ENCODE measurements at places on chromosomes 3 and 15.

DNA sequence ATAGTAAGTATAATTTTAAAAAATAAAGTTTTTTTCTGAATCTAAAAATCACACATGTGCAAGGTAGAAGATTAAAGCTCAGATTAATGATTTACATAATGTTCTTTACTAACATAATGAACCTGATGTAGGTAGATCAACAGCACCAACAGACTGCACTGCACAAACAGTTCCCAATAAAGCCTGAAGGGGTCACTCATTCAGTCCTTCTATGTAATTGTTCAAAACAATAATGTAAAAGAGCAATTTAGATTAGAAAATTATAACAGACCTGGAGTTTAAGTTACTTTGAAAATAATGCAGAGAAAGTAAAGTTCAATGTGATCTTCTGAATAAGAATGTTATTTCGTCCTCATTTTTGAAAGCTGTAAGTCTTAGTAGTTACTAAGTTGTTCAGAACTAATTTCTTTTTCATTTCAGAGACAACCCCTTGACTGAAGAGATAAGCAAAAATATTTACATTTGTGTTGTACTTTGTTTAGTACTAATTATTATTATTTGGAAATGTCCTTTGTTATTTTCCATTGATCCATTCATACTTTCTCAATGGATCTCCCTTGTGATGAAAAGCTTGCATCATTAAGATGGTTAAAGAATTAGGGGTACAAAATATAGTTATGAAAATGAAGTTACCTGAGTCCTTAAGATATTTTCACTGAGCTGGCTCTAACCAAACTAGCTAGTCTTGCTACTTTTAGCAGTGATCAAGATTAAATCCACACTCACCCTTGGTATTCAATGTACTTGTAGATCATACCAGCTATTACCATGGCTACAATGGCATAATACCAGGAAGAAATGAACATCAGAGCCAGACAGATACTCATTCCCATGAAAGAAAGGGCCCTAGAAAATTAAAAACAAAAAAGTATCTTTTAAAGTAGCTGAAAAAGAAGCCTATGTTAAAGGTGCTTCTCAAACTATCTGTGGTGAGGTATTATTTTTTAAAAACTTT lies 16.8 kb downstream of the EMC4 start:
- peak; percentile 25 for DNase-seq

- DNase-seq: no peak
Measured at GRCh38 chr3:190169877-190170276, 49.2 kb upstream of the P3H2 start.

DNA sequence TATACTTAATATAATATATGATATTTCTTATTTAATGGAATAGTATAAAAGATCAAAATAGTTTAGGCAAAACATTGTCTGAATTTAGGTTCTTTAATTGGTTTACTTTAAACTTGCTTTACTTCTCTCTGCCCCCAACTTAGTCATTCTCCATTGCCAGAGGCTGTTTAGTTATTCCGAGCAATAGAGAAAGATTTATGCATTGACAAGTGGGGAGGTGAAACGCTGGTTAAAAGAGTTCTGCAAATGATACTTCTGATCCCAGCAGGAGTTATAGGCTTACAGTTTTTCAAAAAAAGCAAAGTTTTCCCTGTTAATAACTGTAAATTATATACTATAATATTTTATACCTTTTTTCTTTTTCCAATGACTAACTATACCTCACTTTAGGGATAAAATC lies 145.4 kb downstream of the EPHA3 start:
- DNase-seq: no peak

DNA sequence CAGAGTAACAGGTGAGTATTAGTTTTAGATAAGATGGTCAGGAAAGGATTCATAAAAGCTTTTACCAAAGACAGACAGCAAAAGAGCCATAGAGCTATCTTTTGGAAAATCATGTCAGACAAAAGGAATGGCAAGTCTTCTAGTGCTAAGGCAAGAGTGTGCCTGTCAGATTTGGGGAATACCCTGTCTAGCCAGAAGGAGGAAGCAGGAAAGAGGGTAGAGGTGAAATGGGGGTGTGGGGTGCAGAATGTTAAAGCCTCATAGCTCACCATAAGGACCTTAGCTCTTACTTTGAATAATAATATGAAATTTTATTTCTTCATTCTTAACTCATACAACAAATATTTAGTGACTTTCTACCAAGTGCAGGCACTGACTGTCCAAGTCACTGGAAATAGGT lies 512.1 kb upstream of the ROBO2 start:
- no peak for DNase-seq

DNA sequence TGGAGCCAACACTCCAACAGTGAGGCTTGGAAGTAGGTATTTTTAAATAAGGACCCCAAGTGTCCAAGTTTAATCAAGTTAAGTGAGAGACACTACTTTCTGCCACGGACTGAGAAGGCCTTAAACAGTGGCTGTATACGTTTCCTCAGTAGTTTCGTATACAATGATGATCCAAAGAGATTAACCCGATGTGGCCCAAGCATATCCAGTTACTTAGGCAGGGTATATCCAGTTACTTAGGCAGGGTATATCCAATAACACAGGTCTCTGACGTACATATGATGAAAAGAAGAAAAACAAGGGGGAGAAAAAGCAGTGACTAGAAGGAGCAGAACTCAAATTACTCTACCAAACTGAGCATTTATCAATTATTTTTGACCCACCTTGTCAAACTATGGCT lies 591.4 kb downstream of the FOXP1 start:
- DNase-seq: no peak

- no peak for DNase-seq
Measured at GRCh38 chr3:124837730-124838186, 49.4 kb downstream of the ITGB5 start.

GRCh38 chr3:141793476-141794260 lies 30.5 kb downstream of the GRK7 start:
- DNase-seq: no peak

- DNase-seq: no peak
Measured at GRCh38 chr3:150786791-150787190, 23.8 kb upstream of the SIAH2 start.

- no peak for DNase-seq
Measured at GRCh38 chr3:39398700-39399099, 7.8 kb upstream of the RPSA start.

- DNase-seq: no peak
Measured at GRCh38 chr3:61882253-61882652, 320.9 kb downstream of the PTPRG start.

DNA sequence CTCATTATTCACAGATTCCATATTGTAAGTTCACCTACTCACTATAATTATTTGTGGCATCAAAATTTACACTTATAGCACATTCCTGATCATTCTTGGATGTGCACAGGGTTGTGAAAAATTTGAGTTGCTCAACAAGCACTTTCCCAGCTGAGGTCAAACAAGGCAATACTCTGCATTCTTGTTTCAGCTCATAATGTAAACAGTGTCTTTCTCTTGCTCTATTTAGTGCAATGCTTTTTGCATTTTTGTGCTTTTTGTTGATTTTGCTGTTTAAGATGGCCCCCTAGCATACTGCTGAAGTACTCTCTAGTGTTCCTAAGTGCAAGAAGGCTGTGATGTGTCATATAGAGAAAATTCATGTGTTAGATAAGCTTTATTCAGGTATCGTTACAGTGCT lies 66.7 kb upstream of the TNIK start:
- no peak for DNase-seq

GRCh38 chr3:161020256-161020655 lies 84.9 kb downstream of the B3GALNT1 start:
- DNase-seq: no peak

- no peak for DNase-seq
Measured at GRCh38 chr3:17052363-17052762, 167.6 kb downstream of the PLCL2 start.

GRCh38 chr15:59649603-59650002 lies 7.7 kb downstream of the GTF2A2 start:
- no peak for DNase-seq

DNA sequence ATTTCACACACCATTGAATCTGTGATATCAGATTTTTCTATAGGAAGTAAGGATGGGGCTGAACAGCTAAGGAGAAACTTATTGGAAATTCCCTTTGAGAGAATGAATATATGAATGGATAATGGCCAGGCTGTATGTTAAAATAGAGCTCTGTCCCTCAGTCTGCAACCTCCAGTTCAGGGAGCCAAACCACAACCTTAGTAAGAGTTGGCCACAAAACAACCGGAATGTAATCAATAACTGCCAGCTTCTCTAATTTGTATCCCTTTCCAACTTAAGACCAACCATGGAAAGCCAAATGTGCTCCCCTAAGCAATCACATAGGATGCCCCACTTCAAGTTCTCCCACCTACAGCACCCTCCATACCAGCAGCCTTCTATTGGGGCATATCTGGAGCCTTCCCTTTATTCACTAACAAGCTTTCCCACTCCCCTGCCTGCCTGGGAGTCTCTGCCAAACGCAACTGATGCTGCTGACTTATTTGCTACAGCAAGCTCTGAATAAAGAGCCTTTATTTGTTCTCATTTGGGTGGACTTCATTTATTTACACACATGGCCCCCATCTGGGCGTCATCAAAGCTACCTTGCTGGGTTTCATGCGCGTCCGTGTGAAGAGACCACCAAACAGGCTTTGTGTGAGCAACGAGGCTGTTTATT lies 75.4 kb upstream of the LARS2 start:
- DNase-seq: no peak

GRCh38 chr15:66229790-66230465 lies 23.6 kb downstream of the MEGF11 start:
- no peak for DNase-seq

DNA sequence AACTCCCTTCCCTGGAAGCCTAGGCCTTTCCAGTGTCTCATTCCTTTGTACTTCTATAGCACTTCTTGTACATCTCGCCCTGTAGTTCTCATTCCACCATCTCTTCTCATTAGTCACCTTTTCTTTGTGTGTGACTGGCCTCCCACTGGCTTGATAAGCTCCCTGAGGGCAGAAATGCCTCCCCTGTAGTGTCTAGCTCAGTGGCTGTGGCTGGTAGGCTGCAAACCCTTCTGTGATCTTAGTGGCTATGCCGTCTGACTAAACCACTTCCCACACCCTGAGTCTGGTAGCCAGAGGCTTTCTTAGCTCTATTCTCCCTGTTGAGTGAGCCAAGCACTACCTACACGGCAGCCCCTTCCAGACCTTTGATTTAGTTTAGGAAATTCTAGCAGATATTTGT lies 24.4 kb upstream of the TNFAIP8L3 start:
- no peak for DNase-seq

- no peak for DNase-seq
Measured at GRCh38 chr3:49534581-49535441, 19.5 kb upstream of the BSN start.

- no peak for DNase-seq
Measured at GRCh38 chr15:39887832-39888231, 32.2 kb downstream of the GPR176 start.

GRCh38 chr15:96716478-96716877 lies 386.0 kb downstream of the NR2F2 start:
- no peak for DNase-seq

DNA sequence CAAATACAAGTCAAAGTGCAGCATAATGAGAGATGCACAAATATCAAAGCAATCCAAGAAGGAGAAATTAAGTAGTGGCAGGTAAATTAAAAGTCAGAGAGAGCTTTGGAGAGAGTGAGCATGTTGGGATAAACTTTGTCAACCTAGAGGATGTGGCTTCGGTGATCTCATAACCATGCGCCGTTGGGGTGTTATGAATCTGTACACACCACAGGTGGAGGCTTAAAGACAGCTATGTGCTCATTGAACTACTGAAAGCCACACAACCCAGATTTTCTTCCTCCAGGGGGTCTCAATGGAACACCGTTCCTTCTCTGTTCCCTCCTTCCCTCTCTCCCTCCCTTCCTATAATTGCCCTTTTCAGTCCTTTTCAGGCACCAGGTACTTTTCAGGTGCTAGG lies 52.0 kb downstream of the SUCNR1 start:
- peak; percentile 57 for DNase-seq

- no peak for DNase-seq
Measured at GRCh38 chr15:33467816-33468163, 157.0 kb downstream of the RYR3 start.

DNA sequence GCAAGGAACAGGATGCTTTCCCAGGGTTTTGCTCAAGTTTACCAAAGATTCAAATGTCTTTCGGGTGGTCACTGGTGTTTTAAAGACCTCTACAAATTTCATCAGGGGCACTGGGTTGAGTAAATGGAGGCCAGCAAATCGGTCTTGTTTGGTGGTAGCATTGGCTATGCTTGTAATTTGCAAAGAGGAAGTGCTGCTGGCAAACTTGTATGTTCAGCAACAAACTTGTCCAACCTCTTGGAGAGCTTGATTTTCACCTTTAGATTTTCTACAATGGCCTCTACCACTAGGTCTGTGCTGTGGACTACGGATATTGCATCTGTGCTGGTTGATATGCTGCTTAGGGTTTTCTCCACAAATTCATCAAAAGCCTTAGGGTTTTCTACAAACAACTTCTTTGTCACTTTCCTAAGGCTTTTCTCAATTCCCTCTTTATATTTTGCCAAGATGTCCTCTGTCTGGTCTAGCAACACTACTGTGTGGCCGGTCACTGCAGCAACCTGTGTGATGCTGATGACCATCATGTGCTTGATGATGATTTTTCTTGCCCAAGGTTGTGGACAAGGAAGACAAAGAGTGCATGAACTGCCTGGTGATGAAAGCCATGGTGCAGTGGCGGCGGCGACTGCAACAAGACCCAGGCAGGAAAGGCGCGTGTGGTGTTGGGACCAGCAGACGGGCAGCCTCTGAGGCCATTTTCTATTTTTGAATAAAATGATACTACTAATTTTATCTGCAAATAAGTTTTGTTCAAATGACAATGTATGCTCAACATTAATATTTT lies 50.8 kb downstream of the RFX7 start:
- no peak for DNase-seq

- DNase-seq: no peak
Measured at GRCh38 chr3:127684871-127685707, 12.3 kb downstream of the ABTB1 start.

DNA sequence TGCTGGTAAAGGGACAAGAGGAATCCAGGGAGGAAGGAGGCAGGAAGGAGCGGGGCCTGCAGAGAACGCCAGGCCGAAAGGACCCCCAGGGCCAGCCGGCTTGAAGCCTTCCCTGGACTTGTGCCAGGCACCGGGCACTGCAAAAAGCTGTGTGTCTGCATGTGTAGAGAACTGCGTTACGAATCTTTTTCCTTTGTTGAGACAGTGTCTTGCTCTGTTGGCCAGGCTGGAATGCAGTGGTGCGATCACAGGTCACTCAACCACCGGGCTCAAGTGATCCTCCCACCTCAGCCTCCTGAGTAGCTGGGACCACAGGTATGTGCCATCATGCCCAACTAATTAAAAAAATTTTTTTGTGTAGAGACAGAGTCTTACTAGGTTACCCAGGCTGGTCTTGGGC lies 17.0 kb upstream of the MUC4 start:
- no peak for DNase-seq

GRCh38 chr3:53229606-53230005 lies 26.2 kb downstream of the TKT start:
- DNase-seq: no peak

GRCh38 chr3:151445273-151446001 lies 15.4 kb downstream of the IGSF10 start:
- no peak for DNase-seq

GRCh38 chr3:168162172-168162571 lies 66.4 kb upstream of the GOLIM4 start:
- no peak for DNase-seq

GRCh38 chr3:171948674-171949073 lies 90.7 kb upstream of the FNDC3B start:
- DNase-seq: no peak
